NCI-H146 (cell line): ENCODE measurements at places on chromosomes 7 and 10.
A peak's percentile ranks its signal among the peaks of the same experiment; 100 is the strongest.

- no peak for DNase-seq
Observed at GRCh38 chr10:125482637-125483036, 200.3 kb downstream of the TEX36 start.

- DNase-seq = no peak
Observed at GRCh38 chr7:7519056-7519455, 16.6 kb downstream of the COL28A1 start.

GRCh38 chr10:130300608-130301020, 164.4 kb downstream of the GLRX3 start:
- peak; percentile 78 for DNase-seq

DNA sequence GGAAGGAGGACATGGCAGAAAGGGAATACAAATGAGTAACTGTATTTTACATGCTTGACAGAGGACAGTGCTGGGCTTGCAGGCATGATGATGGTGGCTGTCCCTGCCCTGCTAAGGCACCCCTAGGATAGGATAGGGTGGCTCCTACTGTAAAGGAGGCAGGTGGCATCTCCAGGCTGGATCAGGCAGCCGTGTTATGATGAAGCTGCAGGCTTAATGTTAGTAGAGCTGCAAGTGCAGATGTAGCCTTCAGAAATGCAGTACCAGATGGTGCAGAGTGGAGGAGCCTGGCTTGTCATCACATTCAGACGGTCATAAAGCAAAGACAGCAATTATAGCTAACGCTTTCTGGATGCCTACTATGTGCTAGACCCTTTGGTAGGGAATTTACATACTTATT, 287.9 kb upstream of the PODXL start:
- DNase-seq = no peak

DNA sequence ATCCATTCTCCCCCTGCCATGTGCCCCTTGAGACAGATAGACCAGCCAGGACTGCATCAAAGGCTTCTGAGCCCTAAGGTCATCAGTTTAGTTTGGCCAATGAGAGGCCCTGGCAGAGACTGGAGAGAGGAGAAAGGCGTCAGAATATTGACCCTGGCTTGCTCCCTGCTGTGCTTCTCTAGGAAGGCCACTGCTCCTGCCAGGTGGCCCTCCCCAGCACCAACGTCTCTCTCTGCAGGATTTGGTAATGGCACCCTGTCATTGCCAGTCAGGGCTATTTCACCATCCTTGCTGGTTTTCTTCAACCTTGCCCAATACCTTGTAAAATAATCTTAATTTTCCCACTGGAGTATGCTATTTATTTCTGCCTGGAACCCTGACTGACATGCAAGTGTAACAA, 38.8 kb upstream of the ZRANB1 start:
- DNase-seq = peak; percentile 91

- DNase-seq = no peak
Observed at GRCh38 chr7:29987083-29987482, 2.5 kb downstream of the SCRN1 start.

DNA sequence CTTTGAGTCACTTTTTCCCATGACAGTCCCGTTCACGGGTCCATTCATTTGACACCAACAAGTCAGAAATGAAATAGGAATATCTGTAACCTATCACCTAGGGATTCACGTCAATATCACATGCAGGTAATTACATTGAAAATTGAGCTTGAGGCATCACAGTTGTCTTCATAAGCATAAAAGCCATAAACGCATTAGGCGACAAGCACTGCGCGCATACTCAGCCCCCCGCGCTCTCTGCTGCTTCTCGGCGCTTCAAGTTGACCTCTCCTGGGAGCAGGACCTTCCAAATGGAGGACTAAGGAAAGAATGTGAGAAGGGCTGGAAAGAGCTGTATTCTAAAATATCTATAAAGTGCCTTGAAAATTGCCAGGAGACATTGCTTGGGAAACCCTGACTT, 130.5 kb upstream of the TNS3 start:
- no peak for DNase-seq

- peak; percentile 63 for DNase-seq
Observed at GRCh38 chr7:108246227-108246837, 116.2 kb upstream of the LAMB4 start.

DNA sequence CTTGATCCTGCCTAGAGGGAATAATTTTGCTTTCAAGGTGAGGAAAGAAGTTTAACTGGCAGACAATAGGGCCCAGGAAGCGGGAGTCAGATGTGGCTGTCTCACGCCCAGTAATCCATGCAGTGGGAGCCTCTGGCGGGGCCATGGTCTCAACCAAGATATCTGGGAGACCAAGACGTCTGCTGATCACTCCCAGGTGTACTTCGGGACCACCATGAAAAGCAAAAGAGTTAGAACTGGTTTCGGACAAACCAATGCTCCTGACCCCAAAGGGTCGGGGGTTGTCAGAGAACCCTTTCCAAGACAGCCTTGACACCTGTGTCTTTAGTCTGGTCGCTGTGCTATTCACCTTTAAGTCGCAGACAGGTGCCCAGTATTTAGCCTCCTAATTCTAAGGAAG, 256.9 kb upstream of the MBL2 start:
- DNase-seq = no peak

DNA sequence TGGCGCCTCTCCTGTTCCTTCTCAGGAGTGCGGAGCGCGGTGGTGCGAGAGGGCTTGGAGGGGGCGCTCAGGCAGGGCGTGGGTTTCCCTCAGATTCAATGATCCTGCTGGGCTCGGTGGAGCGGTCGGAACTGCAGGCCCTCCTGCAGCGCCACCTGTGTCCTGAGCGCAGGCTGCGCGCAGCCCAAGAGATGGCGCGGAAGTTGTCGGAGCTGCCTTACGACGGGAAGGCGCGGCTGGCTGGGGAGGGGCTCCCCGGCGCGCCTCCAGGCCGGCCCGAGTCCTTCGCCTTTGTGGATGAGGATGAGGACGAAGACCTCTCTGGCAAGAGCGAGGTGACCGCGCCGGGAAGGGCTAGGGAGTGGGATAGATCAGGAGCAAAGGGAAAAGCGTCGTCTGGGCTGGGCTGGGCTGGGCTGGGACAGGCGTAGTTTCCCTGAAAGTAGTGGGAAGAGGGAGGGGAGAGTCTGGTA, 17.0 kb downstream of the FAM131B start:
- DNase-seq = peak; percentile 60

DNA sequence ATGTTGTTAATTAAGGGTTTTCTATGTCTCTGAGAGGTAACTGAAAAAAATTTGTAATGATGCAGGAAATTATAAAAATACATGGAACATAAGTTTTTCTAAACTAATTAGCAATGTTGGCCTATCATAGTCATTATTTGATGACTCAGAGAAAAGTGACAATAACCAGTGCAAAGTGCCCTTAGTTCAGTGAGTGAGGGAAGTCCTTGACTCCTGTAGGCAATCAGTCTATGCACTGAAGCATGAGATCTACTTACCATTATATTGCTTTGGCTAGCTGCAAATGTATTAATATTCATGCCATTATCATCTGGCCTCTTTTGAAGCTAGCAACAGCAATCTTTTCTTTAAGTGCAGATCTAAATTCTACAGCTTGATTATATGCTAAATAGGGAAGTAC, 40.6 kb downstream of the CCDC172 start:
- no peak for DNase-seq

GRCh38 chr7:16512097-16512496, 14.5 kb upstream of the LRRC72 start:
- no peak for DNase-seq

GRCh38 chr10:51422311-51423120, 276.9 kb downstream of the CSTF2T start:
- peak; percentile 4 for DNase-seq

- DNase-seq = peak; percentile 71
Observed at GRCh38 chr10:105291571-105291970, 650.5 kb downstream of the SORCS3 start.

GRCh38 chr10:30915146-30915545, 116.5 kb downstream of the ZNF438 start:
- no peak for DNase-seq

DNA sequence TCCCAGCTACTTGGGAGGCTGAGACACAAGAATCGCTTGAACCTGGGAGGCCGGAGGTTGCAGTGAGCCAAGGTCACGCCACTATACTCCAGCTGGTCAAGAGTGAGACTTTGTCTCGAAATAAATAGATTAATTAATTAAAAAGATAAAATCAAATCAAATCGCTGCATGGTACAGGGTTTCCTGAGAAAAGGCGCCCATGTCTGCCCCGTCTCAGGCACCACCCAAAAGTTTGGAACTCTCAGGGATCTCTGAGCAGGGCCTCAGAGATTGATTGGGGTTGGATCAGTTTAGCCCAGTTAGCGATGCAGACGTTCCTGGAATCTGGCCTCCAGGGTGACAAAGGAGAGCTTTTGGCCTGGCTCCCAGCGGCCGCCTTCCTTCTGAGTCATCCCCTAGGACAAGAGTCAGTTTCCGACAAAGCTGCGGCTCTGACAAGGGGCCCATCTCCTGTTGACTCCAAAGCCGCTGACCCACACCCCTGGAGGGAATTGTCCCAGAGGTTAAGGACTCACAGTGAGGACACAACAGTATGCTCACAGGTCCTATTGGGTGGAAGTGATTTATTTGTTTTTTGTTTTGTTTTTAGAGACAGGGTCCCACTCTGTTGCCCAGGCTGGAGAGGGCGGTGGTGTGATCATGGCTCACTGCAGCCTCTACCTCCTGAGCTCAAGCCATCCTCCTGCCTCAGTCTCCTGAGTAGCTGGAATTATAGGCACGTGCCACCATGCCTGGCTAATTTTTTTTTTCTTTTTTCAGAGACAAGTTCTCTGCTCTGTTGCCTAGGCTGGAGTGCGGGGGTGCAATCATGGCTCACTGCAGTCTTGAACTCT, 6.8 kb downstream of the ORAI2 start:
- DNase-seq = no peak

DNA sequence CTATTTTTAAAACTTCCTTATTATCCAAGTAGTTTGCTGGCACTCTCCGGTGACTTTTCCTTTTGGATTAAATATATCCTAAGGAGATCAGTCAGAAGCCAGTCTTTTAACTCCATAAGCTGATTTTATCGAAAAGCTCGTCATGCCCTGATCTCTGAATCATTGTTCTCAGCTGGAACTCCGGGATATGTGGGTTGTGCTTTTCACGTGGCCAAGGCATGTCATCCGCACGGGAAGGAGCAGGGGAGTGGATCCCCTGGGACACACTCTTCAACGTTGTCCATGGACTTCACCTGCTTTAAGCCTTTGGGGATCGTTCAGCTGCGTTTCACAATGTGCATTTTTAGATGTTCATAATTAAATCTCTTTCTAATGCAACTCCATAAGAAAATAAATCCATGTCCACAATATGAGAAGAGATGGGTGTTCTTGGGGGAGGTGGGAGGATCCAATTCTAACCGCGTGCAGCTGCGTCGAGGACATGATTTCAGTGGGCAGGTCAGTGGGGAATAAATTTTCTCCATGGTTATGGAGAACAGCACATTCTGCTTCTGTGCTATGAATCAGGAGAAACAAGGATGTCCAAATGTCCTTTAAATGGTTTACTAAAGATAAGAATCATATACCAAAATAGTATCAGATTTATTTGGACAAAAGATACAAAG, 229.5 kb upstream of the ADARB2 start:
- no peak for DNase-seq

DNA sequence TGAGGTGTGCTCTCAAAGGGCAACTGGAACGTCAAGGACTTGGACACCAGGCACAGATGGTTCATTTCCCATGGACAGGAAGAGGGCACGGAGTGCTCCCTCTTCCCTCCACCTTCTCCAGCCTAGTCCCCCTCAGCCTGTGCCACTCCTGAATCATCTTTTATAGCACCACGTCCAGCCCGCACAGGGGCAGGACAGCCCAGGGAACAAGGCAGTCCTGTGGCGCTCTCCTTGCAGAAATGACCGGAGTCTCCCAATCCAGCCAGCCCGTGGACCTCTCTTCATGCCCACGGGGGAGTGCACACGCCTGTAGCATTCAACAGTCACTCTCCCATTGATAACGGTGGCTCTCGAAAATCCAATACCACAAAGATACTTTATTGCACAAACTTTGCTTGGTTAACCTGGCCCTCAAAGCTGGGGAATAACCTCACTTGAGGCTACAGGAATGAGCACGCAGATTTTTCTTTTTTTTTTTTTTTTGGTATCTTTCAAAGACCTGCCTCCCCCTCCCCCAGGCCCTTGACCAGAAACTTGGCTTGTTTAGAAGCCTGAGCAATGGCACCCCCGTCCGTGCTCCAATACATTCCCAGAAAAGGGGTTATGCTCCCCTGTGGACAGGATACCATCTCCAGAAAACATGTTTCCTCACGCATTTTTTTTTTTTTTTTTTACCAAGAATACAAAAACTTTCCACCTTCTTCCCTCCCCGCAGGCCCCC, 733 bp downstream of the PRKCQ start:
- DNase-seq = no peak

DNA sequence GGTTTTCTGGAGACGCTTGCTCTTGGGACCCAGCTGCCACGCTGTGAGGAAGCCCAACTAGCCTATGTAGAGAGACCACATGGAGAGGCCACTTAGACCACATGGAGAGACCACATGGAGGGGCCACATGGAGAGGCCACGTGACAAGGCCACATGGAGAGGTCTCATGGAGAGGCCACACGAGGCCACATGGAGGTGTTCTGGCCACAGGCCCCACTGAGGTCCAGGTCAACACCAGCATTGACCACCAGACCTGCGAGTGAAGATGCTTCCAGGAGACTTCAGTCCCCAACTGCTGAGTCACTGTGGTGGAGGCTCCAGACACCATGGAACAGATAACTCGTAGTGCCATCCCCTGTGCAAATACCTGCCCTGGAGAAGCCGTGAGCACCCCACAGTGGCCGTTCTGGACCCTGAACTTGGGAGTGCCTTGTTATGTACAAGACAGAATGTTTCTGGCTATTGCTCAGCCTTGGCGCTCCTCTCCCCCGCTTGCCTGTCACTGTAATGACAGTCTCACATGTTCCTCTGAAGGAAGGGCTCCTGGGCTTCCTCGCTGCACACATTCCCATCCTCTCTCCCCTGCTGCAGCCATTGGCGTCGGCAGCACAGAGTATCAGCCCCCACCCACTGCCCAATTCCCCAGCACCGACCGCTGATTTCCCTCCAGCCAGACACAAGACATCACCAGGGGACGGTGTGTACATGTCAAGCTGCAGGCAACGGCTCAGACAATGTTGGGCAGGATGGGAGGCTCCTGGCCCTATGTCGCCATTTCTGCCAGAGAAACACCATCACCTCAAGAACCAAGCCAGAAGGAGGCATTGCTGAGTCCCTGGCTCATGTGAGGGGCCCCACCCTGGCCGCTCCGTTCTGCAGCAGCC, 49.0 kb upstream of the TNRC18 start:
- DNase-seq = no peak

DNA sequence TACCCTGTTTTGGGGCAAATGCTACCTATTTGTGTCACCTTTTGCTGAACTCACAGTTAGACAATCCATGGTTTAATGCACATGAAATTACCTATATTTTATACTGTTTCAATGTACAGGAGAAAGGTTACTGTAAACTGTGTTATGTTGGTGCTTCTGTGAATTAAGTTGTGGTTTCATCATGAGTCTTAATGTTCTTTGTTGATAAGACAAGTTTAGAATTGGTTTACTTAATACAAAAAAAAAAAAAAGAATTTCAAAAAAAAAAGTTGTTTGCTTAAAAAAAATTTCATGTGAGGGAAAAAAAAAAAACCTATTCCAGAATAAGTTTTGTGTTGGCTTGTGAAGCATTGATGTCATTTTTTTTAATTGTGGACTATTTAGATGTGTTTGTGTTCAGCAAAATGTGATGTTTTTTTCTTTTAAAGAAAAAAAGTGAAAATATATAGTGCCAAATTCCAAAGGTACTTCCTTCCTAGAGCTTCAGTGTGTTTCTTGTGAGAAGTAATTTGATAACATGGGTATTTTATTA, 280.3 kb downstream of the USP6NL start:
- DNase-seq = no peak

GRCh38 chr7:151696721-151697514, 177.2 kb upstream of the RHEB start:
- DNase-seq = peak; percentile 94
